Stimulated activated CD4-positive, alpha-beta T cell treated with anti-CD3 and anti-CD28 coated beads, Interleukin-4, amount 100 ng/mL, for 1 hour (primary cell): ENCODE measurements at places on chromosomes 11 and 22.

DNA sequence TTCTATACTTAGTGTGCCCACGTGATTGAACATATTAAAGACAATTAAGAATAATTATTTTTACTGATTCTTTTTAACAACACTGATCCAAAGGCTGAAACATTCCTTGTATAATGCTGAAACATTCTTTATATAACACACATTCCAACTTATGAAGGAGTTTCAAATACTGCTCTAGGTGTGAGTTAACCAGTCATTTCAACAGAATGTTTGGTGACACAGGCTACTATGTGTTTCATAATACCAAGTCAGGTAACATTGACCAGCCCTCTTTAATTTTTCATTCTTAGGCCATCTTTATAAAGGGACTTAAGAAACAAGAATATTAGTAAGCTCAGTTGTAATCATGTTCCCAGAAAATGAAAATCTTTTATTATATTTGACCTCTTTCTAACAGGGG is 136.6 kb downstream of the ELP4 start:
- DNase-seq = no peak

DNA sequence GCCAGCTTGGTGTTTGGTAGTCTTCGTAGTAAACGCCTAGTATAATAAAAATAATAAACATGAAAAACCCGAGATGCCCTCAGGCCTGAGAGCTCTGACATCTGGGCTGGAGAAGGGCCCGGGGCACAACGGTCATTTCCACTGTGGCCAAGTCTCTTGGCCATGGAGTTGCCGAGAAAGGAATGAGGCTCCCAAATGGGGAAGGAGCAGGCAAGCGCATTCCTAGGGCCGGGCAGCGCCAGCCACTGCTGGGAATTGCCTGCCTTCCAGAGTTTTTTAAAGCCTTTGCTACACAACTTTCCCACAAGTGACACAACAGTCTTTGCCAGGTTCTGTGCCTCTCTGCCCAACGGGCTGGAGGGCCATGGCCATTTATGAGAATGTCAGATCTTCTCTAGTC is 103.4 kb downstream of the NAV2 start:
- no peak for DNase-seq

DNA sequence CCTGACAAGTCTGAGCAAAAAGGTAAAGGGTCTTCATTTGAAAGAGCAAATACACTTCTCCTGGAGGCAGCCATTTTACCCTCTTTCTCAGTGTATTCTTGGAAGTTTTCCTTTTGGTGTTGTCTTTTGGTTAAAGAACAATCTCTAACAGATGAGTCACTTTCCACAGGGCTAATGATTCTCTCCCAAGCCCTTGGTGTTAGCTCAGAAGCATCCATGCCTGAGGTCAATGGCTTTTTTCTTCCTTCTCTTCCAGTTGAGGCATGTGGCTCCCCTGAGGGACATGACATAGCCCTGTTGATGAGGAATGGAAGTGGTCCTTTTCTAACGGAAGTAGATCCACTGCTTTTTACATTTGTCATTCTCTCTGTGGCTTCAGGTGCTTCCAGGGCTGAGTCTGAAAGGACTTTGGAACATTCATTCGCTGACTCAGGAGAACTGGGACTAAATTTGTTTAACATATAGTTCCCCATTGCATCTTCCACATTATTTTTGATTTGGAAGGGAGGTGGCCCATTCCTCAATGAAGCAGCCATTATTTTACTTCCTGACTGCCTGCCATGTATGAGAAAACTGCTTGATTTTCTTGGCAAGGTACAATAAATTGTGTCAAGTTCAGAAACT is 13.8 kb upstream of the POGLUT3 start:
- no peak for DNase-seq

DNA sequence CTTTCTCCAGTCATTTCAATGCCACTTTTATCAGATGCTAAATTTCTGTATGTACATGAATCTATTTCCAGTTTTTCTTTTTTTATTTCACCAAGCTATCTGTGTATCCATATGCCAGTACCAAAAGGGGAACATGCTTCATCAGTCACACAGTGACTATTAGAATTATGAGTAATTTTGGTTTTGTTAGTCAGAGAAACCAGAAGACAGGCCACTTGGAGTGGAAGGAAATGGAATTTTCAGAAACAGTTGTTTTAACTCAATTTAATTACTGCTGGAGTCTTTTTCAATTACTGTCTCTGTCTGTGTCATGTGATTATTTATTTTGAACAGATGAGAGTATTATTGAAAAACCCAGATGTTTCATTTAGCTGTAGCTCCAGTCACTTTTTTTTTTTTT is 84.6 kb upstream of the ANO3 start:
- DNase-seq = no peak

DNA sequence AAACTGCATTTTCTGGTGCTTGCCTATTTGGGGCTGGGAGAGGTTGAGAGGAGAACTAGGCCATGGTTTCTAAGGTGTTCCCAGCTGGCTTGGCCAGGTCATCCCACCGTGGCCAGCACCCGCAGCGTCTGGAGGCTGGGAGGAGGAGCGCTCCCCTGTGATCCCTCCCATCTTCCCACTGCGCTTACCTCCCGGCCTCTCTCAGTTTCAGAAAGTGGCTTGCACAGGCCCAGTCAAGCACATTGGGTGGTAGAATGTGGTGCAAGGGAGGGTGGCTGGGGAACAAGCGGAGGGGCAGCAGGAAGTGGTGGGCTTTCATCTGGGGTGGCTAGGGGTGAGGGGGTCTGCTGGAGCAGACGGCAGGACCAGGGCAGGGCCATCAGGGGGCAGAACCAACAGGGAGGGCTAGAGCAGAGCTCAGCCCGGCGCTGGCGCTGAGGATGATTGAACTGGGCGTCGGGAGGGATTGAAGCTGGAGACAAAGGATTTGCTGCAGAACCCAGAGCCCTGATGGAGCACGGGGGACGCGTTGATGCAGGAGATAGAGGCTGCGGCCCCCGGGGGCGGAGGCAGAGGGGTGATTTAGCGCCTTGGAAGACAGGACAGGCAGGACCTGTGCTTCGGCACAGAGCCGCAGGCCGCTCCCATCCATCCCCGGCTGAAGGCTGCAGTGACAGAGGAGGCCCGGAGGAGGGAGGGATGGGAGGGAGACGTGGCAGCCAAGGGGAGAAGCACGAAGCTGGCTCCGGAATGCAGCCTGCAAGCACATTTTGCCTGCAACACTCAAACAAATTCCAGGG is 76.0 kb downstream of the TRIM29 start:
- DNase-seq = no peak

DNA sequence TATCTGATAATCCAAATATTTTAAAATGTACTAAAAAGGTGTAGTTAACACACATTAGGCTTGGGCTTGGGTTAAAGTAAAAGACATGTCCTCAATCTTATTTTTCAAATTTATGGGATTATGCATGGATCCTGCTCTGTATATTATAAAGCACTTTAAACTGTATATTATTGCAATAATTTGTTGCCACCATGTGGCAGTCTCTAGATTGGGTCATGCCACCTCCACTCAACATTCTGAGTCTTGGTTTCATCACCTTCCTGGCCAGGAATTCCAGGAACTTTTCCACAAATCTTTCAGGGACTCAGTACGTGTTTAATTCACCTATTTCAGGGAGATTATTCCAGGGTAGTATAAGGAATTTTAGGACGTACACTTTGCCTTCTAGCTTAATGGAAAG is 695.5 kb downstream of the FAM181B start:
- DNase-seq = no peak

- DNase-seq = no peak
Observed at GRCh38 chr11:35593143-35593542, 25.1 kb upstream of the FJX1 start.

DNA sequence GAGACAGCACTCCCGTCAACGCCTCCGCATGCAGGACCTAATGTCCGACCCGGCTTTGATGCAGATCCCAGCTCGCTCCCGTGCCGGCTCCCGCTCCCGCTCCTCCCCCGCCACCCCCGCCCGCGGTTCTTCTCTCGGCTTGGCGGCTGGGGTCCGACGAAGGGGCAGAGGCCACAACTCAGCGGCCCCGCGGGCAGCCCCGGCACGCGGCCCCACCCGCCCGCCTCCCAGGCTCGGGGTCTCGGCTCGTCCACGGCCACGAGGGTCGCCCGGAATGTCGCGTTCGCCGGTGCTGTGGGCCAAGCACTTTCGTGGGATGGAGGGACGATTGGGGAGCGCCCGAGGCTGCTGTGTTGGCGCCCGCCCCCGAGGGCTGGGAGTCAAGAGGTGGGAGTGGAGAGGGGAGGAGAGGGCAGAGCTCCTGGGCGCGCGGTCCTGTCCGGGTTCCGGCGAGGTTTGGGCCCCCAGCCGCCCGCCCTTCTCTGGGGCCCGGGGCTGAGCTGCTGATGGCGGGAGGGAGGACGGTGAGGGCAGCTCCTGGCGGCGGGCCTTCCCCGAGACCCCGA is 5.3 kb upstream of the TBX1 start:
- no peak for DNase-seq

DNA sequence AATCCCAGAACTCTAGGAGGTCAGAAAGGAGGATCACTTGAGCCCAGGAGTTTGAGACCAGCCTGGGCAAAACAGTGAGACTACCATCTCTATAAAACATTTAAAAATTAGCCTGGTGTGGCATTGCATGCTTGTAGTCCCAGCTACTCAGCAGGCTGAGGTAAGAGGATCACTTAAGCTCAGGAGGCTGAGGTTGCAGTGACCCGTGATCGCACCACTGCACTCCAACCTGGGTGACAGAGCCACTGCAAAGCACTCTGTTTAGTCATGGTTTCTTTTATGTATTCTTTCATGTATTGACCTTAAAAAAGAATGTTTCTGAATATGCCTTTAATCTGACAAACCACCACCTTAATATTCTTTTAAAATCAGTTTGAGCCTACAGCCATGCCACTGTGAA is 52.2 kb downstream of the BIRC2 start:
- DNase-seq = no peak

DNA sequence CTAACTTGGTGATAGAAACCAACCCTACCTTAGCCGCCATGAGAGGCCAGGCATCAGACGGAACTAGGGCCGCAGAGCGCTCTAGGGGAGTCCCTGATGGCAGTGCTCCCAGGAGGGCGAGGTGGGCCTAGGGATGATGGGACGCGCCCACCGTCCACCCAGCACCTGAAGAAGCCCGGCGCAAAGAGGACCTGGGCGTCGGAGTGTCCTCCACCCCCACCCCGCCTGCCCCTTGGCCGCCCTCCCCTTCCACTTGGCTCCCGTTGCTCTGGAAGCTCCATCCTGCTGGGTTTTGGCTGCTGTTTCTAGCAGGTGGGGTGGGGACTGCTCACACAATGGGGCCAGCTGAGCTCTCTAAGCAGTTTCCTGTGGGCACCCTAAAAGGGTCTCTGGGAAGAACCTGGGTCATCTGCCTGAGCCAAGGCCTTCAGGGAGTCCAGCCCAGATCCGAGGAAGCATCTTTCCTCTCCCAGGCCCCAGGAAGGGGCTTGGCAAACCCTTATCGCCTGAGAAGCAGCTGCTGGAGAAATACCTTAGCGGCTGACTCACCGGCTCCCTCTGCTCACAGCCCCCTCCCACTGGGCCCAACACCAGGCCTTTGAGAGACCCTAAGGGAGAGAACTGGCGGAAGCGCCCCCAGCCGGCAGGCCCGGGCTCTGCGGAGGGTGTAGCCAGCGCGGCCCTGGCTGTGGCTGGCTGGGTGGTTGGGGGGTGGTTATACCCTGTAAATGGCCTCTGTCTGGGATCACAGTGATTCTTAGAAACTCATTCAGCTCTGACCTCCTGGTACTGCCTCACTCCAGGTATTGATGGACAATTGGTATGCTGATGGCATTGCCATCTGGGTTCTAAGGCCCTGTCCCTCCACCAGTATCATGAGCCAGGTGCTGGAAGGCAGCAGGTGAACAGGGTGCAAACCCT is 19.3 kb downstream of the CREB3L1 start:
- no peak for DNase-seq

DNA sequence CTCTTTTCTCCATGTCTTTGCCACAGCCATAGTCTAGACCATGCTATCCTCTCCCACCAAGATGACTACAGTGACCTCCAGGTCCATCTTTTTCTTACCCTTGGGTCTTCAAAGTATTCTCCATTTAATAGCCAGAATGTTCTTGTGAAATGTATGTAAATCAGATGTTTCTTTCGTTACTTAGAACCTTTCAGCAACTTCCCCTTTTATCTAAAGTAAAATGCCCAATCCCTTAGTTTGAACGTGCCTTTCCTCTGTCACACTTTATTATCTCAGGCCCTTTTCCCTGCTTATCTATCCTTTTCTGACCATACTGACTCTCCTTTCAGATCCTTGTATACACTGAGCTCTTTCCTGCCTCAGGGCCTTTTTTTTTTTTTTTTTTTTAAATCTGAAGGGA is 17.9 kb downstream of the RBM4B start:
- no peak for DNase-seq

DNA sequence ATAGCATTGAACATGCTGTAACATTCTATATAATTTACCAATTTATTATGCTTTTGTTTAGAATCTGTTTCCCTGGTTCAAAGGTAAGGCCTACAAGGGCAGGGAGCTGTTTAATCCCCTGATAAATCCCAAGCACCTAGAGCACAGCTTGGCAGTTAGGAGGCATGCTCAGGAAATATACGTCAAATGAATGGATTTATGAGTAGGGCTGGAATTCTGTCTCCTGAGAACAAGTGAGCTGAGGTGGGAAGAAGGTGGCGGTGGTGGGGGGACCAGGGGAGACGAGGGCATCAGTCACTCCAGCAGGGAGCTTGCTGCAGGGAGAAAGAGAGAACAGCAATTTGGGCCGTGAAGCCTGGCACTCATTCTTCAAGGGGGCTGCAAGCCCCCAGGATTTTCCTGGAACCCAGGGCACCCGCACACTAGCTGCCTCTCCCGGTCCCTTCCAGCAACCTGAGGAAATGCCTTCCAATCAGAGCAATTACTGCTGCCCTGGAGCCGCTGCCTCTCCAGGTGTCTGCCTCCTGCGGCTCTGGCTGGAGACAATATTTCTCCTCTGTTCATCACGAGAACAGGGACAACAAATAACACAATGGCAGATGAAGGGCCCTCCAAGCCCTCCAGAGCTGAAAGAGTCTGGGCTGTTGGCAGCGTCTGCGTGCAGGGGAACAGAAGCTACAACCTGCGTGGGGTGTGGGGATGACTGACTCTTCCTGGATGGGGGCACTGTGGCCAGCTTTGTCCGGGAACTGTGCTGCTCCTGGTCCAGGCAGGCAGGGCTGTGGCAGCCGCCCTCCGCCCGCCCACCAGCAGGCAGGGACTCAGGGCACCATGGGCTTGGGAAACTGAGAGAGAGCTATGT is 233.4 kb downstream of the ST3GAL4 start:
- DNase-seq = no peak

DNA sequence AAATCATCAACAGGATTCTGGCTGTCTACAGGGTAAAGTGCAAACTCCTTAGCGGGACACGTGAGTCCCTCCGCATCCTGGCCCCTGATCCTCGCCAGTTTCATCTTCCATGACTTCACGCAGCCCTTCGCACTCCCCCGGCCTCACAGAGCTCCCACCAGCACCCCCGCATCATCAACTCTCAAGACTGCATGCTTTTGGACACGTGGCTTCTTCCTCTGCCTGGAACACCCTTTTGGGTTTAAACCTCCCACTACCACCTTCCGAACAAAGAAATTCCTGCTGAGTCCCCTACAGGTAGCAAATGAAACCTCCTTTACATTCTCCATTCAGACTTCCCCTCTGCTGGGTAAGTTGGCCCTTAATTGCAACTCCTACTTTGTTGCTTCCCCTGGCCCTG is 12.6 kb upstream of the EIF3M start:
- DNase-seq = no peak
